ENCODE measurements at places on chromosomes 2 and 18.

DNA sequence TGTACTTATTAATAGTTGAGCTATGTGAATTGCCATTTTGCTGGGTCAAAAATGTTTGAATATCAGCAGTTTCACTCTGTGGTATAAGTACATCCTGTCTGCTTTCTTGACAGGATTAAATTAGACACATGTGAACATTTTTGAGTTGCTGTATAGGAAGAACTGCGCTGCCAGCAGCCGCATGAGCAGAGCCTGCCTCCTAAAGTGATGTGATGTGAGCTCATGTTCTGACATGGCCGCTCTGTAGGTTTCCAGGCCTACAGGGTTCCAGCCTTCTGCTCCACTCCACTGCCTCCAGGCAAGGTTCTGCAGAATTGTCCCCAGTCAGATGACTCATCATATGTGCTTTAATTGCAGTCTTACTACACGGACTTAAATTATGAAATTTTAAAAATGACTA lies 119.7 kb upstream of the NFATC1 start:
- no peak for DNase-seq

- DNase-seq: no peak
Measured at GRCh38 chr2:215624423-215624829, 188.6 kb upstream of the FN1 start.

DNA sequence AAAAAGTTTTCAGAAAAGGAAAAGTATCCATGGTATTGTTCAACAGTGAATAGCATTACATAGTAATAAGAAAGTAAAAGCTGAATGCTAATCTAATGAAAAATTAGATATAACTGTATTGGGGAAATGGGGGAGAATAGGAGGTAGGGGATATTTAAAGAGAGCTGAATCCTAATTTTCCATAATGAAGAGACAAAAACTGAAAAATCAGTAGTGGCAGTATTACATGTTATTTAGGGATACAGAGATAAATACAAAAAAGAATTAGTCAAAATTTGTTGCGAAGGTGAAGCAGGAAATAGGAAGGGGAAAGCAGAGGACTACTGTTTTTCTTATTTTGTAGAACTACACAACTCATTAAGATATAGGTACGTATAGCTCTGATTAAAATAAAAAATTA lies 9.1 kb downstream of the TANK start:
- no peak for DNase-seq

DNA sequence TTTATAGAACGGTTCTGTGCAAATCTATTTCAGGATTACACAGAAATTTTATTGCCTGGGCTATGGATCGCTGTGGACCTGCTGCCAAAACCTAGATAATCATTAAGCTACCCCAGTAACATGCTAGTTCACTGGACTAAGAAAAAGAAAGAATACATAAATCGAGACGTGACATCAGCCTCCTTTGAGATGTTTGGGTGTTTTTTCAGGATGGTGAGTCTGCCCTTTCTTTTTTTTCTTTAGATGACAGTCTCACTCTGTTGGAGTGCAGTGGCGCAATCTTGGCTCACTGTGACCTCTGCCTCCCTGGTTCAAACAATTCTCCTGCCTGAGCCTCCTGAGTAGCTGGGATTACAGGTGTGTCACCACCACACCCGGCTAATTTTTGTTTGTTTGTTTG lies 52.0 kb downstream of the FHOD3 start:
- DNase-seq: no peak
